ENCODE measurements at places on chromosomes 11 and 22.

GRCh38 chr11:792873-793272 lies 3.0 kb upstream of the CEND1 start:
- no peak for DNase-seq

DNA sequence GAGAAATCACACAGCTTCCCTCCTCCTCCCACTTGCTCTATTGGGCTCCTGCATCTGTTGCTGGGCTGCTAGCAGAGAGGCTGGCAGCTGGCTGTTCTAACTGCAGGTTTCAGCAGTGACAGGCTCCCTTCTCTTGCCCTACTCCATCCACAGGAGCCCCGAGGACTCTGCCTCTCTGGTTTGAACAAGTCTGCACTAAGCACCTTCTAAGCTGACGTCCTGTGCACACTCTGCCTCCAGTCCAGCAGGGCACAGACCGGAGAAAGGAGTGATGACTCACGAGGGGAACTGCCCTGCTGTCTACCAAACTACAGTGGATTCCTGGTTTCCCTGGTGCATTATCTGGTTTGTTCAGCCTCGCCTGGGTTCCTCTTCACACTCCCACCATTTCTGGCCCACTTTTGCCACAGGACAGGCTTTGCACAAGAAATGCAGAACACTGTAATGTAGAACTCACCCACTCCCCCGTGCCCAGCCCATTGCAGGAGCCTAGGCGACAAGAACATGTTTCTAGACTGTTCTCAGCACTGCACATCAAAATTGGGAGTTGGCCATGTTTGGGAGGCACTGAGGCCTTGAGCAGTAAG lies 26.0 kb downstream of the IL10RA start:
- DNase-seq, result peak; percentile 27

- DNase-seq, result no peak
Measured at GRCh38 chr11:13076961-13077360, 67.8 kb downstream of the RASSF10 start.

DNA sequence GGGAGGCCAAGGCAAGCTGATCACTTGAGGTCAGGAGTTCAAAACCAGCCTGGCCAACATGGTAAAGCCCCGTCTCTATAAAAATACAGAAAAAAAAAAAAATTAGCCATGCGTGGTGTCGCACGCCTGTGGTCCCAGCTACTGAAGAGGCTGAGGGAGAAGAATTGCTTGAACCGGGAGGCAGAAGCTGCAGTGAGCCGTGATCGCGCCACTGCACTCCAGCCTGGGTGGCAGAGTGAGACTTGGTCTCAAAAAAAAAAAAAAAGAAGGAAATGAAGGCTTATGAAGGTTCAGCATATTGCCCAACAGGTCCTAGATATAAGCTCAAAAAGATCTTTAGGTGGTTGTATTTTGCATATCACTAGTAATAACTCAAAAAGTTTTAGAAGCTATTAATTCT lies 10.2 kb downstream of the ATL3 start:
- DNase-seq, result no peak

- no peak for DNase-seq
Measured at GRCh38 chr11:121055076-121055475, 31.2 kb downstream of the TBCEL start.

- no peak for DNase-seq
Measured at GRCh38 chr11:121067962-121068647, 32.9 kb upstream of the TECTA start.

- peak; percentile 61 for DNase-seq
Measured at GRCh38 chr11:111561791-111562325, 21.3 kb downstream of the LAYN start.

- DNase-seq, result no peak
Measured at GRCh38 chr11:125239585-125240560, 75.3 kb downstream of the PKNOX2 start.

- no peak for DNase-seq
Measured at GRCh38 chr11:97703851-97704250, 1314.0 kb downstream of the JRKL start.

GRCh38 chr11:37504921-37505320 lies 906.9 kb upstream of the RAG2 start:
- peak; percentile 55 for DNase-seq

DNA sequence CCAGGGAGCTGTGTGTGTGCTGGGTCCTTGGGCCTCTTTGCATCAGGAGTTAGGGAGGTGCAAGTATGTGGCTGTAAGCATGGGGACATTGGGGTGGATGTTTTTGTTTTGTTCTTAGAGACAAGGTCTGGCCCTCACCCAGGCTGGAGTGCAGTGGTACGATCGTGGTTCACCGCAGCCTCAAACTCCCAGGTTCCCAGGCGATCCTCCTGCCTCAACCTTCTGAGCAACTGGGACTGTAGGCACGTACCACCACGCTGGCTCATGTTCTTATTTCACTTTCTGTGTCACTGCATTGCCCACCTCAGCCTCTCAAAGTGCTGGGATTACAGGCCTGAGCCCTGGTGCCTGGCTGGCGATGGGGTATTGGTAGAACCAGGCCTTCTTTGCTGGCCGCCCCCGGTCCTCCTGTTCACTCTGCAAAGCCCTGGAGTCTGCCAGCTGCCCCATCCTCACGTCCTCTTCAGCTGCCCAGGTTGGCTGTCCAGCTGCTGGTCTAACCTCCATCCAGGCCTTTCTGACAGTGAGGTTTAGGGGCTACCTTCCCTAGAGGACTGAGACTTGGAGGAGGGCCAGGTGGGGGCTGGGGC lies 851 bp upstream of the GRAMD4 start:
- no peak for DNase-seq

GRCh38 chr22:22061085-22062077 lies 78.8 kb upstream of the TOP3B start:
- no peak for DNase-seq

DNA sequence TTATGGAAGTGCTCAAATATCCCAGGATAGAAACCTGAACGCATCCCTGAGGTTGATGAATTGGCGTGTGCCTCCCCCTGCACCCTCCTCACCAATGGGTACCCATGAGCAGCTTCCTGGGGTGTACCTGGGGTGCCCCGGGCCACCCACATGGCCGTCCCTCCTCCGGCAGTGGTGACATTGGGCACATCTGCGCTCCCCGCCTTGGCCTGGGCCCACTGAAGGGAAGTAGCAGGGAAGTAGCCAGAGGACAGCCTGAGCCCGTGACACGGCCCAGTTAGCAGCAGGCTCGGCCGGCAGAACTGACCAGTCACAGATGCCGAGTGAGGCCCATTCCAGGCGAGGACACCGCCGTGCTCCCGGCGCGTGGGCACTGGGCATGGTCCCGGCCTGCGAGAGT lies 16.7 kb downstream of the MRPL23 start:
- no peak for DNase-seq

DNA sequence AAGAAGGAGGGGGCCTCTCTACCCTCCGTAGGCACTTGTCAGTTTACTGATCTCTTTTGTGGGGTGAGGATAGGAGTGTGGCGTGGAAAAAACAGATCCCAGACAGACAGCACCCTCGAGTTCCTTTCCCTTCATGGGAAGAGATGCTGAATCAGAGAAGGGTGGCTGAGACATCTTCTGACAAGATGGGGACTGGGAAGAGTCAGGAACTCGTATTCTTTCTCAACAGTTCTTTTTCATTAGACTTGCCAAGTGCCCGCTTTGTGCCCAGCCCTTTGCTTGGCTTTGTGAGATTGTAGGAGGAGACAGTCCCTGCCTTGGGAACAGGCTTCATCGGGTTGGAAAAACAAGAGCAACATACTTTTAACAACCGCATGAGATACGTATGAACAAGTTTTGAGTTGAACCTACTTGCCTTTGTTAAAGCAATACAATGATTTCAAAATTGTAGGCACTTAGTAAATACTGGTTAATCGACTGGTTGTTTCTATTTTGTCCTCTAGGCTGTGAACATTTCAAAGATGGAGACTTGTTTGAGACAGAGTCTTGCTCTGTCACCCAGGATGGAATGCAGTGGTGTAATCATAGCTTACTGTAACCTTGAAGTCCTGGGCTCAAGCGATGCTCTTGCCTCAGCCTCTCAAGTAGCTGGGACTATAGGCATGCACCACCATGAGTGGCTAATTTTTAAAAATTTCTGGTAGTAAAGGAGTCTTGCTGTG lies 1.1 kb downstream of the RRM1 start:
- DNase-seq, result peak; percentile 42

DNA sequence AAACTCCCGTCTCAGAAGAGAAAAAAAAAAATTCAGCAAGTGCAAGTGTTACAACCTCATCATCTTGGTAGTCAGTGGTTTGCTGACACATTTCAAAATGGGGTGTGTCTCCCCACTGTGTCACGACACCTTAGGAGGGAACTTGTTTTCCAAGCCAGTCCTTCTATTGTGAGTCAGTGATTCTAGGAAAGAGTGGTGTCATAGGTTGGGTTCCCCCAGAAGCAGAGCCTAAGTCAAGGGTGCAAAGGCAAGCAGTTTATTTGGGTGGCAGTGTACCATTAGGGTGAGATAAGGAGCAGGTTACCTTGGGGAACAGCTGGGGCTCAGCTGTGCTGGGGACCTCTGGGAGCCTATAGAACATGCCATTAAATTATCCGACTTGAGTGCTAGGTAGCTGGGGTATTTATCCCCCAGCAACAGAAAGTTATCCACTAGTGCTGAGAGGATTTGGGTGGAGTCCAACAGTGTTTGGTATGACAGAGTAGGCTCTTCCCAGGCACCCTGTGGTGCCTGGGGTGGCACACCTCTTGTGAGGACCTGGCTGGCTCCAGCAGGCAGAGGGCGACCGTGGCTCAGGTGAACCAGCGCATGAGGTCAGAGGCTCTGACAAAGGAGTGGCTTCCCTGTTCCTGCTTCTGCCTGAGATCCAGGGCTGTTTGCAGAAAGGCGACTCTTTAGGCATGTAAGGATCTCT lies 41.7 kb downstream of the KIAA1671 start:
- peak; percentile 69 for DNase-seq

- DNase-seq, result no peak
Measured at GRCh38 chr11:3137486-3138177, 27.5 kb downstream of the OSBPL5 start.

DNA sequence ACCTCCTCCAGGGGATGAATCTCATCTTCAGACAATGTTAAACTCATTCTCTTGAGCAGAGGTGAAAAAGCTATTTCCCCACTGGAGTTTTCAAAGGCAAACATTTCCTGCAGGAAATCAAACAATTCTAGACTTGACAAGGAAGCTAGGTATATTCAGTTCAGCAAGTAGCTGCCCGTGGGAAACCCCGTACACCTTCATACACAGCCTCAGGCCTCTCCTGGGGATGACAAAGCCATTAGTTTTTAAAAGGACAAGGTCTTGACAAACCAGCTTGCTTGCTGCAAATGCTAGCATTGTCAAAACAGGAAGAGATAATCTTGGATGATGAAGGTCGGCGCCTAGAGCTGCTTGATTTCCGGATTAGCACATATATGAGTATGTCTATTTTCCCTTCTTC lies 1630.8 kb upstream of the TENM4 start:
- DNase-seq, result no peak

DNA sequence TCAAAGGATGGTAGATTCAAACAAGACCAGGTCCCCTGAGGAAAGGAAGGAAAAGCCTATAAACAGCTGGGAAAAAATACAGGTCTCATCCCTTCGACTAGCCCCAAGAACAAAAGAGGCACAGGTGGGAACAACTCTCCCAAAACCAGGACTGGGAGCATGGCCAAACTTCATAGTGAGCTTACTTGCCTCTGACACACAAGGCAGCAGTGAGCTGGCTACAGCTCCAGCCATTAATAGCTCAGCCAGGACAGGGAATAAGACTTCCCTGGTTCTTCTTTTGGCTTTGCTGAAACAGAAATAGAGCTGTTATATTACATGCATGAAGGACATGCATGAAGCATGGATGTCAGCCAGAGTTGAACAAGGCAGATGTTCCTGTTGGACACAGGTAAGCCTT lies at the start of gene OR10A2:
Gene OR10A2 (plus strand): TSS at position 97 of the 400 bp plus-strand sequence. CDS start 6,698 bp downstream, outside the sequence.
- no peak for DNase-seq

- no peak for DNase-seq
Measured at GRCh38 chr22:45286854-45287551, 2.3 kb downstream of the UPK3A start.

- DNase-seq, result no peak
Measured at GRCh38 chr11:54558407-54558806, 45.4 kb downstream of the OR4C46 start.

DNA sequence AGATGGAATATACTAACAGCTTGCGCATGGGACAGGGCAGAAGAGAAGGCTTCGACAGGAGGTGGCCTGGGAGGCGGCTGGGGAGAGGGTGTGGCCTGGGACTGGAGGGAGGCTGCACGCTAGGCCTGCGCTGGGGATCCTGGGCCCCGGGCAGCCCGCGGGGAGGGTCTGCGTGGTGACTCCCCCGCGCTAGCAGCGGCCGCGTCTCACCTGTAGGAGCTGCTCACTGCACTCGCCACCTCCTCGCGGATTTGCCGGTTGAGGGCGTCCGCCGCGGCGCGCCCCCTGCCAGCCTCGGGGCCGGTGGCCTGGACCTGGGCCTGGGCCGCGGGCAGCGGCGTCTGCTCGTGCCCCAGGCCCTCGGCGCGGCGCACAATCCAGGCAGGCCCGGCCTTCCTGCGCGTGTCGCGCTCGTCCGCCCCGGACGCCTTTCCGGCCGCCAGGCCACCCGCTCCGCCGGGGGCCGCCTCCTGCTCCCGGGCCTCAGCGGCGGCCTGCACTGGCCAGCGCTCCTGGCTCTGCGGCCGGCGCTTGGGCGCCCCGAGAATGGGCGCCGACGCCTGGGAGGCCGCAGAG lies 1.5 kb downstream of the MAP6 start:
- no peak for DNase-seq

GRCh38 chr11:21179770-21180169 lies 510.4 kb downstream of the NELL1 start:
- no peak for DNase-seq

DNA sequence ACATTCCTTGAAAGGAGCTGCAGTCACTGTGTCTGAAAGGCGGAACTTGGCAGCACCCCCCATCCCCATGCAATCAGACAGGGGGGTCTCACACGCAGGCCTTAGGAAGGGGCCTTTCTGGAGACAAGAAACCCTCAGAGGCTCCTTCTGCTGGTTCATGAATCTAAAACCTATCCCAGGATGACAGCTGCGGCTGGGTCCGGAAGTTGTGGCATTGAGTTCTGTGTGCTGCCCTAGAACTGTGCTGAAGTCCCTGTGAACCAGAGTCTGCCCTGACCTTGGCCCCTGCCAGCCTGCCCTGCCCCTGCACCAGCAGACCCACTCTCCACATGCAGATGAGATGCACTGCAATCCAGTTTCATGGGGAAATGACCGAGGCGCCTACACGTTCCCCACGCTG lies 268.0 kb downstream of the CTTN start:
- DNase-seq, result no peak

- DNase-seq, result peak; percentile 54
Measured at GRCh38 chr22:38751422-38752346, 4.1 kb downstream of the SUN2 start.
